ENCODE measurements at places on chromosomes 4 and X.

DNA sequence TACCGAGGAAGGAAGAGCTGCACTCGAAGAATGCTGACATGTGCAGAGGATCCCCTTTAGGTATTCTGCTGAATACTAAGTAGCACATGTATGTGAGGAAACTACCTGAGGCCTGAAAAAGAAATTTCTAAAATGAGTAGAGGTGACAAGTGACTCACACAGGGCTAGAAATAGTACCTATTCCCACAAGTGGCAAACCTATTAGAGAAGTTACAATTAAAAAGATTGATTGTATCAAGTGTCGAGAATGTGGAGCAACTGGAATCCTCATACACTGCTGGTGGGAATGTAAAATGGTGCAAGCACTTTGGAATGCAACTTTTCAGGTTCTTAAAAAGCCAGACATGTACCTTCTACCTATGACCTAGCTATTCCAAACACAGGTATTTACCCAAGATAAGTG lies 47.4 kb downstream of the CCSER1 start:
- no peak for DNase-seq

DNA sequence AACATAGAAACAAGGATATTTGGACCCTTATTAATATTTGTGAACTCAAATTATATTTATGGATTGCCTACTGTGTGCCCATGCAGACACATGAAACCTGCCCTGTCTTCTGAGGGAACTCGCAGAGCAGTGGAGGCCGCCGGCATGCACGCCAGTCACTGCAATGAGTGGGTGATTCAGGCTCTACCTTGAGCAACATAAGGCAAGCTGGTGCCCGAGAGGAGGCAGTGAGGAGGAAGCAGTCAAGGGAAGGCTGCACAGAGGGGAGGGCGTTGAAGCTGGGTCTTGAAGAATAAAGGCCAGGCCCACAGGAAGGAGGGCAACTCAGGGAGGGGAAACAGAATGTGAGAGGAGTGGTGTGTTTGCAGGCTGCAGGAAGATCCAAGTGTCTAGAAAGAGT lies 52.8 kb downstream of the PPEF2 start:
- peak; percentile 68 for DNase-seq

DNA sequence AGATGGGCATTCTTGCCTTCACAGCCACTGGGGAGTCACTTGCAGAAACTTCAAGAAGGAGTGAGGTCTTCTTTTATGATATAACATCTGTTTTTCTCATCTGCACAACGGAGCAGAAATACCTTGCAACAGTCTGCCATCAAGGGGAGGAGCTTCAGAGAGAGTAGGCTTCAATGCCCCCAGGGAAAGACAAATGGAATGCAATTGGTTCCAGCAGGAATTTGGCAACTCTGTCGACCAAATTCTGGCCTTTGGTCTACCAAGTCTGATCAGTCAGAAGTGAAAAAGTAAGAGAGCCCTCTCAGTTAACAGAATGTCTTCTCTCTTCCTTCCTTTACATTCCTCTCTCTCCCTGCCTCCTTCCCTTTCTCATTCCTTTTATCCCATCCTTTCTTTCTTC lies 229.3 kb downstream of the IDS start:
- no peak for DNase-seq

- DNase-seq: no peak
Observed at GRCh38 chrX:3545901-3546300, 167.5 kb downstream of the PRKX start.

DNA sequence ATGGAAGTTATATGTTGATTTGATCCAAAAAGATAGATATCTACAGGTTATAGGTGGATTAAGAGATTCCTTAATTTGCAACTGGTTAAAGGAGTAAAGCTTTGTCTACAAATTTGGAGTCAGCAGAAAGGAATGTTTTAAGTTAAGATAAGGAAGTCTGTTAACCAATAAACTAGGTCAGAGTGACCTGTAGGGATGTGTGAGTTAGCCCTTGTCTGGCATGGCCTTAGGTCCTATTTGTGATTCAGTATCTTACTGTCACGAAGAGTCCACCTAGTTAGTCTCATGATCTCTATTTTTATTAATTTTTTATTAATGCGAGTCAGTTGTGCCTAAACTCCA lies 230.8 kb downstream of the INPP4B start:
- no peak for DNase-seq
